Skin of body (tissue), 3 donors: ENCODE measurements at places on chromosomes 2 and 18.

DNA sequence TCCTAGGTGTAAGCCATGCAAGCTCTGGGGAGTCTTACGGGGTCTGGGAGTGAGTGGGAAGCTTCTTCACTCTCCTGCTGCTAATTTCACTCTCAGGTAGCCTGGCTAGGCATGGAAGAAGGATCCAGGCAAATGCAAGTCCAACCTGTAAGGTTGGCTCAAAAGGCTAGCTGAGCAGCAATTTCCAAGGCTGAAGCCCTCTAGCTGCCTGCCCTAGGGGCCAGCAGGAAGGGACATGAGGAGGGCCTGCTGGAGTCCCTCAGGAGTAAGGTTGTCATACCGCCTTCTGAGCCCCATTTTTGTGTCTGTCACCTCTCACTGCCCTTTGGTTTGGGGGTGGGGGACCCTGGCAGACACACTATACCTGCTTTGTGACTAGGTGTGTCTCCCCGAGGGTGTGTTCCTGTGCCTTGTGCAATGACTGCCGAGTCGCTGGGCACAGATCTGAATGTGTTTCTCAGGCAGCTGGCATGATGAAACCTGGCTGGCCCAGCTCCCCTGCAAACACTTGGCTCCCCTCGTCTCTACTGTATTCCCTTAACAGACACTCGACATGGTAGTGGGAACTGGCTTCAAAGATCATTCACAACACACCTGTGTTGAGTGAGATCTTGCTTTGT lies 123.9 kb upstream of the FAM136A start:
- DNase-seq, result no peak

DNA sequence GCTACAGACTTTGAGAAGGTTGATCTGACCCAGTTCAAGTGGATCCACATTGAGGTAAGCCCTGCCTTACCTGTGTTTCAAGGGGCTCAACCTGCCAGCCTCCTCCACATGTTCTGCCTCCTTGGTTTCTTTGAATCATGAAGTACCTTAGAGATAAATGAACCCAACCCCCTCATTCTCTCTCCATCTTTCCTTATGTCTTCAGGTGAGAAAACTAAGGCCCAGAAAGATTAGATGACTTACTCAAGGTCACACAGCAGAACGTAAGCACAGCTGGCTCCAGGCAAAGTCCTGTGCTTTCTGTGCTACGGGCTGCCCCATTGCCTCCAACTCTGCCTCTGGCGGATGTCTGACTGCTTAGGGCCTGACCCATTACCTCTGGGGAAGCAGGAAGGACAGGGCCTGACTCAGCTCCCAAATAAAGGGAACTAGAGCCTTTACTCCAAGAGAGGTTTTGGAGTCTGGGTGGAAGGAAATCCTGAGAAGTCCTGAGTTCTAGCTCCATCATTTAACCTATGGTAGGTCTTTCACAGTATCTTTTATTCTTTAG lies 10.3 kb downstream of the KHK start:
- no peak for DNase-seq

DNA sequence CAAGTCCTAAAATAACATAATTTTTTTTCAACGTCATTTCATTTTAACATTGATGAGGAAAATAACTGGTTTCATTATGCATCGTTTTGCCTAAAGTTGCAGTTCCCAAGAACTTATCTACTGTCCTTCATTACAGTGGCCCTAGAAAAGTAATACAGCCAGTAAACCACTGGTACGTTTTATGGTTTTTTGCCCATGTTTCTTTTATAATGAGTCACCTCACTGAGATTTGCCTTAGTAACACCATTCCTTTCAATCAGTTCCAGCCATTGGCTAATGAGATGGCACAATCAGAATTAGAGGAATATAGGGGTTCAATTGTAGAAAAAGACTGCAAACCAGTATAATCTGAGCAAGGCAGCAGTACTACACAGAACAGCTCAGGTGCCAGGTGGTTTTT lies 422.6 kb upstream of the LYPD1 start:
- DNase-seq, result no peak

GRCh38 chr18:14104906-14105748 lies 27.1 kb downstream of the ZNF519 start:
- no peak for DNase-seq

DNA sequence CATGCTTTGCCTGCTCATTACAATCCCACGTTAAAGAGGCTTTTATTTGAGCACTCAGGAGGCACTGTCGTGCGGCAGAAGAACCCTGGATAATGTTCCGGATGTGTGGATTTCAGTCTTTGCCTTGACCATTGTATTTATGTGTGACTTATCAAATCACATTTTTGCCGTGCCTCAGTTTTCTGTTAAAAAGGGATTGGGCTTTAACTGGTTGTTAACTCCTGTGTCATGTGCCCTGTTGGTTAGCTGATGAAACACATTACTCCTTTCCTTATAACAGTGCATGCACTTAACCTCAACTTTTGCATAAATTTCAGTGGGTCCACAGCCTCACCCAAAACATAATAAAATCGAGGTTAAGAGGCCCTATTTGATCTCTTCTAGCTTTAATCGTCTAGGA lies 52.7 kb downstream of the NAB1 start:
- DNase-seq, result no peak

DNA sequence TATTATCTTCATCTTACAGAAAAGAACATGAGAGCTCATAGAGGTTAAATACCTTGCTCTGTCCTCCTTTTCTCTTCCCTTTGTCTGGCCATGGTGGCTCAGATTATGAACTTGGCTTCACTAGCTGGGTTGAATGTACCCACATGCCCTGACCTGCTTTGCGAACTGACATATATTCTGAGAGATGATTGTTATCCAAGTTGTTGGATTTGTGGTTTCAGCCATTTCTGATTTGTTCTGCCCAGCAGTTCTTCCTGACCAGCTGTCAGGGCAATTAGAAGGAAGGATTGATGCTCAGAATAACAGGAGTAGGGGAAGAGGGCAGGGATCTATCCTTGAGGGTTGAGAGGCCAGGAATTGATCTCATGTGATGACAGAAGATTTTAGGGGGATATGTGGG lies 236.8 kb upstream of the FAM98A start:
- no peak for DNase-seq

DNA sequence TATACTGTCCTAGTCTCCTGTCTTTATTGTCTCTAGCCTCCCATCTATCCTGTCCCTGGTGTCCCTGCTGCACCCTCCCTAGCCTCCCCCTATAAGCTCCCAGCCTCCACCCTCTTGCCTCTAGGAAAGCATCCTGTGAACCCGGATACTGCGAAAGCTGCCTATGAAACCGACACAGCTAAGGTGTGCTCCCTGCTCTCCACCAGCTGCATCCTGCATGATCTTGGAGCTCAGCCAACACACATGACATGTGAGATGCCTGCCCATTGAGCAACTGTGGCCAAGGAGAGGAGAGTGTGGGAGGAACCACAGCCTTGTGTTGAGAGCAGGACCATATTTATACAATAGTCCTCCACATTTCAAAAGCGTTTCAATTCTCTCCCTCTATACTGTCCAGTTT lies 187.1 kb downstream of the ZBTB7C start:
- DNase-seq, result peak; percentile 23

- DNase-seq, result no peak
Measured at GRCh38 chr2:113966171-113966570, 76.3 kb downstream of the ACTR3 start.

DNA sequence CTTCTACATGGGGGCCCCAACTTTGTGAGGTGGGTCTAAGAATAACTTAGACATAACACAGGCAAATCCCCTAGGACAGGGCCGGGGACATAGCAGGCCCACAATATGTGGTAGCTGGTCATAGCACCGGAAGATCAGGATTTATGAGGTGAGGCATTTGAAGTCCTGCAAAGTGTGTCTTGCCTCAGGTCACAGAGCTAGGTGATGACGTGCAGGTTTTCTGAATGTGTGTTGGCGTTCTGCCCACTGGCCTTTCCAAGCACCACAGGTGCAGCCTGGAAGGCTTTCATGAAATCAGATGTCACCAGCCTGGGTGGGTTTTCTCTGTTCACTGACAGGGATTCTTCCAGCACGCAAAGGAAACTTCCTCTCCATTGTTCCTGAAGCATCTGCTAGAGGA lies 119.1 kb downstream of the LRATD1 start:
- DNase-seq, result no peak
